Small intestine (tissue), 16 donors: ENCODE measurements at places on chromosomes 1 and 21.

DNA sequence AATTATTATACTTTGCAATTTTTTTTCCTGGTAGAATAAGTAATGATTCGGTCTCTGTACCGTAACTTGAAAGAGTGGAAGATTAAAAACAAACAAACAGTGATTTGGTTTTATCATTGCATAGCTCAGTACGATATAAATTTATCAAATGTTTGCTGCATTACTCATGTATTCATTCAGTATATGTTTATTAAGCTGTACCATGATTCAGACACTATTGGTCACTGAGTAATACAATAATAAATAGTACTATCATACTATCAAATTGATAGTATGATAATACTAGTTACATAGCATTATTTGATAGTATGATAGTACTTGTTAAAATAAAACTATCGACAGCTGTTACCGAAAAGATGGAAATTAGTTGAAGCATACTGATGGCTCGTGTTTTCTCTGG is 12.1 kb downstream of the CENPF start:
- DNase-seq: no peak

DNA sequence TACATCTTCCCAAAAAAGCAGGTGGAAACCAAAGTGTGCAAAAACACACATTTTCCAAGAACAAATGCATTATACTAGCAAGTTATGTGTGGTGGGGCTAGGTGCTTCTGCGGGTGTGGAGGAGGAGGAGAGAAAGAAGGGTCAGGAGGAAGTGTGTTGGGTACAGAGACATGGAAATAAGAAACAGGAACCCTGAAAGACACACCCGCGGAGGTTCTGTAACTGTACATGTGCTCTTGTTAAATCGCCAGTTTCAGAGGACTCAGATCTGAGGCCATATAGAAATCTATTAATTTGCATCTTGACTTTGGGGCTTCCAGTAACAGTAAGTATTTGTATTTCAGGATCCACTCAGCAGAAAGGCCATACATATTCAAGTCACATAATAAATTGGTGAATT is 30.9 kb downstream of the ERG start:
- no peak for DNase-seq

DNA sequence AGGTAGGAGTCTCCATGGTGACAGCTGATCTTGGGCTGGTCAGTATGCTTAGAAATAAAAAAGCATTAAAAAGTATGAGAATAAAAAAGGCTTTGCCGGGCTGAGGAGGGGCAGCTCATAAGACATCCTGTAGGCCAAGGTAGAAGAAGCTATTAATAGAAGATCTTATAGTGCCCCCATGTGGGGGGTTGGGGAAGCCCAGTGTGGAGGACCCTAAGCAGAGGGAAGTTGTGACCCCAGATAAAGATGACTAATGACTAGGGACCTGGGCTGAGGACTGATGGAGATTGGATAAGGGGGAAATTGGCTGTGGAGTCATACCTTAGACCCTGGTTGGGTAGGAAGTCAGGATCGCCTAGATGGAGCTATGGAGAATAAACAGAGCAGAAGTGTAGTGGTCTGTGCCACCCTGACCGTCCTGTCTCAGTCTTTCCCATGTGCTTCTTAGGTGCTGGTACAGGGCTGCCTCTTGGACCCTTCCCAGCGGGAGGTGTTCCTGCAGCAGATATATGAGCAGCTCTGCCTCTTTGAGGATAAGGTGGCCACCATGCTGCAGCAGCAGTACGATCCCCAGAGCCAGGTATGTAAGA is 25.0 kb downstream of the SZT2 start:
- peak; percentile 61 for DNase-seq

DNA sequence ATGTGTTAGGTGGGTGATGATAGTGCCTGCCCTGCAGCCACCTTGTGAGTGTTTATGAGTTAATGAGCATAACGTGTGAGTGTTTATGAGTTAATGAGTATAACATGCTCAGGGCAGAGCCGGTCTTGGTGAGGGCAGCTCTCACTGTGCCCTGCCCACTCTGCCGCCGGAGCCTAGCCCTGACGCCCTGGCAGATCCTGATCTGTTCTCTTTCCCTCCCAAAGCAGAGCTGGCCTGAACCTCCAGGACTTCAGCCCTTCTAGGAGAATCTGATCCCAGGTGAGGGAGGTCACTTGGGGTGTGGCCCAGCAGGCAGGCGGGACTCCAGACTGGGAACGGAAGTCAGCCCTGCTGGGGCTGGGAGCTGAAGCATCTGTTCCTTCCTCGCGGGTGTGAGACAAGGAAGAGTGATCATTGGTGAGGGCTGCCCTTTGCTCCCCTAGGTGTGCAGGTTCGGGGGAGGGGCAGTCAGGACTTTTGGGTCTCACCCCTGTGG is 5.7 kb downstream of the FBLIM1 start:
- DNase-seq: peak; percentile 99

DNA sequence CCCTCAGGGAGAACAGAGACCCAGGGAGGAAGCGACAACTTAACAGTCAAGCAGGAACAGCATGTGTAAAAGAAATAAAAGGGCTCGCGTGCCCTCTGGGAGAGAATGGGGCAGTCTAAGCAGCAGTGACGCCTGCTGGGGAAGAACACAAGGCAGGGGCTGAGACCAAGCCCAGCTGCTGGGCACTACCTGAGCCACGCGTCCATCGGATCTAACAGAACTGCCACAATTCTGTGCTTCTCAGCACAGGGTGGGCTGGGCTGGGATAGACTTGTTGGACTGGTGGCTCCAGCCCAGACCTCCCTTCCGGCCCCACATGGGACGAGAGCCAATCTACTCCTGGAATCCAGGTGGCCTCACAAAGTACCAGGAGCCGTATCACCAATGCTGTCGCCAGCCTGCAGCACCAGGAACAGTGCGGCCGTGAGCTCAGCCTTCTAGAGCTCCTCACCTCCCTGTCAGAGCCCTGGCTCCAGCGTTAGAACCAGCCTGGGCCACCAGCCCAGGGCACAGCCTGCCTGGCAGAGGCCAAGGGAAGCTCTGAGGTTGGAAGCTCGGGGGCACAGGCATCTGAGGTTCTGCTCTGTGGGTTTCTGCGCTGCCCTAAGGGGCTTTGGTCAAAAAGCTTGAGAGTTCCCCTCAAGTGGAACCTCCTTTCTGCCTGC is 7.4 kb downstream of the LRRC47 start:
- DNase-seq: no peak

DNA sequence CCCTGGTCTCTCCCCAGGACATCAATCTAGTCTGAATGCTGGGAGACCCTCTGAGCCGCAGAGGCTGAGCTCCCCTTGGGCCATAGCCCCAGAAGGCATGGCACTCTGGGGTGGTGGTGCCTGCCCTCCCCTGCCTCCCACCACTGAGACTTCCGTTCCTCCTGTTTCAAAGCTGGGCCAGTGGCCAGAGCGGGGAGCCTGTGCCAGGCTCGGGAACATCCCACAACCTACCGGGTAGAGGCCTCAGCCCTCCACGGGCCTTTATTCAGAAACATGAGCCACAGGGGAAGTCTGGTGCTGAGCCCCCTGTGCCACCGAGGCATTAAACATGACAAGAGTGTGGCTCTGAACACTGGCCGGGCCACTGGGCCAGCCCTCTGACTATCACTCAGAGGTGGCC is 8.1 kb downstream of the CCDC24 start:
- no peak for DNase-seq

- DNase-seq: no peak
These were observed 75.2 kb downstream of the GLIS1 start for GRCh38 chr1:53663529-53664300.

DNA sequence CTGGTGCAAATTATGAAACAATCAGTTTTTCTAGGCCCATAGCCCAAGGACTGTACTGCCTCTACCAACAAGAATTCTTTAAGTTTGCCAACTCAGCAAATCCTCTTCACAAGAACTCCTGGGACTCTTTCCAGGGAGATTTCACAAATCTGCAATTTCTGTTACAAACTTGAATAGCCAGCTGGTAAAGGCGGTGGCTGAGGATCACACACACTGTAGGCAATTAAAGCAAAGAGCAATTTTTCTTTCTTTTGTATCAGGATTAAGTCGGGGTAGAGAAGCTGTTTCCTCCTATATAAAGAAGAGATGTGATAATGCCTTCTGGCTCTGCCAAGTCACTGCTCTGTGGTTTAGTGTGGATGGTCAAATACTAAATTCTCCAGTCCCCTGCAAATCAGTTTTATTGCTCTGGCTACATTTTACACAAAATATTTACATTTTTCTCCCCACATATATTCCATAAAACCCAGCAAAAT is 1.7 kb downstream of the ALDH9A1 start:
- peak; percentile 15 for DNase-seq

GRCh38 chr1:57520743-57521515 is 97.1 kb upstream of the DAB1 start:
- no peak for DNase-seq
